Osteocyte (in vitro differentiated cells): ENCODE measurements at places on chromosomes 3 and 15.
A peak's percentile ranks its signal among the peaks of the same experiment; 100 is the strongest.

- H3K27me3 ChIP-seq: no peaks in the 10 kb centered on the region
- no peak for DNase-seq
- peaks cover 23% of the 10 kb centered on the region for H3K4me1 ChIP-seq
- no peaks in the 10 kb centered on the region for H3K36me3 ChIP-seq
- peak overlapping the region; percentile 45 for H3K27ac ChIP-seq
- no peak overlapping the region for H3K4me3 ChIP-seq
These were observed 237.5 kb downstream of the UBE2E2 start for GRCh38 chr3:23440416-23441294.

- no peak for DNase-seq
- H3K27ac ChIP-seq: no peak overlapping the region
- peaks cover 5% of the 10 kb centered on the region for H3K4me1 ChIP-seq
These were observed 117.5 kb upstream of the PTPRG start for GRCh38 chr3:61443886-61444285.

GRCh38 chr15:101530224-101530958, 40.9 kb upstream of the PCSK6 start:
- peaks cover 6% of the 10 kb centered on the region for H3K27me3 ChIP-seq
- peak; percentile 78 for DNase-seq
- no peak overlapping the region for H3K4me3 ChIP-seq
- H3K27ac ChIP-seq: no peak overlapping the region

- H3K27ac ChIP-seq: no peak overlapping the region
- H3K4me1 ChIP-seq: no peaks in the 10 kb centered on the region
- no peaks in the 10 kb centered on the region for H3K27me3 ChIP-seq
These were observed 33.1 kb downstream of the GABRB3 start for GRCh38 chr15:26739791-26740190.

DNA sequence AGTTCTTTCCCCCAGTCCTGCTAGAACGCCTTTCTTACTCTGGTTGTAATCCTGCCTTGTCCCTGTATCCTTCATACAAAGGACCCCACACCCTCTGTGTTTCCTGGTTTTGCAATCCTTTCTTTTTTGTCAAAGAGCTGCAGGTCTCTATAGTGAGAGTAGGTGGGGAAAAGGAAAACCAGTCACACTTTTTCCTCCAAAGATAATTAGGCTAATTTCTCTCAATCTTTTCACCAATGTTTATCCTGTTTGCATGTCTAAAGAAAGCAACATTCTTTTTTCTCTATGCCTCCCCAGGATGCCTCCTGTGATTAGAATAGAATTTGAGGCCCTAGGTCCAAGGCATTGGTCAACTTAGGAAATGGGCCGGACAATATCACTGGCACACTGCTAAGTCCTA, 25.4 kb downstream of the SEMA6D start:
- H3K4me3 ChIP-seq: no peak overlapping the region
- DNase-seq: no peak
- H3K27ac ChIP-seq: no peak overlapping the region
- peaks cover 2% of the 10 kb centered on the region for H3K27me3 ChIP-seq
- peaks cover 1% of the 10 kb centered on the region for H3K4me1 ChIP-seq

DNA sequence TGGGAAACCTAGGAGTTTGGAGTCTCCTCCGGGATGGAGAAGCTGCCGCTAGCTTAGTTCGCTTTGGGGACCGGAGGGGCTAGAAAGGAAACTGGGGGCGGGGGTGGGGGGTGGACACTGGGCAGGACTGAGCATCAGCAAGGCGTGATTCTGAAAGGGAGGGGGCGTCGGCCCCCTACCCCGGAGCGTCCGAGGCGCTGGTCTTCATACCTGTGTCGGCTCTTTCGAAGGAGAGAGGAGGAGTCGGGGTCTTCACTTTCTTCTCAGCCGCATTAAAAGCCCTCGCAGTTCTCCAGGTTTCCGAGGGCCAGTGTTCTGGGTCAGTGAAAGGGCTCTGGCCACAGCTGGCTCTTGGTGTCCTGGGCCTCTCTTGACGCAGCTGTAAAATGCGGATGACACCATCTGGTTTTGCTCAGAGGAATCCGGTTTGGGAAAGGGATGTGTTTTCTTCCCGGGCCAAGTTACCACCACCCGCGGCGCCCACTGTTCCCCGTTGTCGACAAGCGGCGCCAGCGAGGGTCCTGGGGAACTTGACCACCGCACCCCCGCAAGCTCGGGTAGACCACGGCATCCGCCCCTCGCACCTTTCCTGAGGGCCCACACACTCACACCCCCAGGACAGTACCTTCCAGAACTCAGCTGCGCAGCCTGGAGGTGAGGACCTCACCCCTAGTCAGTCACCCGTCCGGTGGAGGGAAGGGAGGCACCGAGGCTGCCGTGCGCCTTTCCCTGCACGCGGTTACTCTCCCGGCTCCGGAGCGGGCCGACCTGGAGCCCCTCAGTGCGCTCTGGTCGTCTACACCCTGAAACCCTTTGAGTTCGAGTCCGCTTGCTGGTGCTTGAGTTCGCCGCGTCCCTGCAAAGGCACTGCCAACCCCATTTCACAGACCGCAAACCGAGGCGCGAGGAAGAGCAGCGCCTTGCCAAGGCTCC, 660 bp downstream of the CCK start:
- DNase-seq: peak; percentile 84
- no peak overlapping the region for H3K4me3 ChIP-seq
- H3K4me1 ChIP-seq: peaks cover 2% of the 10 kb centered on the region

DNA sequence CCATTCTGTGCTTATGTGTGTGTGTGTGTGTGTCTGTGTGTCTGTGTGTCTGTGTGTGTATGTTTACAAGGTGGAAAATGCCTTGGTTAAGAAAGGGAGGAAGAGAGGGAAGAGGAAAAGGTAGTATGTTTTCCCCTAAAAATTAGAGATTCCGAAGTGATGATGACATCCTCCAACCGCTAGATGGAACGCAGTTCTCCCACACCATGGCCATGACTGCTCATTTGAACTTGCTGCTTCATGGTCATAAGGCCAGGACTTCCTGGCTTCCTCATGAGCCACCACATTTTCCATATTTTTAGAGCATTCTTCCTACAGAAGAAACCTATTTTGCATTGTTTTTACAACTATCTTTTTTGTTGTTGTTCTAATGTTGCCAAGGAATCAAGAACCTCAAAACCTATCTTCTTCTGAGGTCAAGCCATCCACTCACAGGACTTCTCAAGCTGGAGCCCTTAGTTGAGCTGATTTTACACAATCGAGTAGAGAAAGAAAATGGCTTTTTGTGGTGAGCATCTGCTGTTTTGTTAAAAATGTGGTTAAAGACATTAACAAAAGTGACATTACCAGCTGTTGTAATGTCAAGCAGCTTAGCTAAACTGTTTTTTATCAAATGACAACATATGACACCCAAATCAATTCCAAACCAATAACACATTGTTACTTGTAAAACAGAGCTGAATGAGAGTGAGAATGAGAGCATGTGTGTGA, 1091.0 kb downstream of the FHIT start:
- peaks cover 7% of the 10 kb centered on the region for H3K4me1 ChIP-seq
- no peak for DNase-seq
- H3K27ac ChIP-seq: no peak overlapping the region

- no peak overlapping the region for H3K4me3 ChIP-seq
- DNase-seq: no peak
- H3K27me3 ChIP-seq: no peaks in the 10 kb centered on the region
- H3K27ac ChIP-seq: no peak overlapping the region
- H3K4me1 ChIP-seq: no peaks in the 10 kb centered on the region
- no peaks in the 10 kb centered on the region for H3K36me3 ChIP-seq
These were observed 531.9 kb downstream of the AGBL1 start for GRCh38 chr15:86611417-86612040.

GRCh38 chr3:78048698-78049097, 1008.8 kb downstream of the ROBO2 start:
- H3K4me1 ChIP-seq: peaks cover 6% of the 10 kb centered on the region
- H3K27ac ChIP-seq: no peak overlapping the region
- no peaks in the 10 kb centered on the region for H3K36me3 ChIP-seq
- H3K27me3 ChIP-seq: no peaks in the 10 kb centered on the region
- DNase-seq: no peak

- peaks cover 24% of the 10 kb centered on the region for H3K27me3 ChIP-seq
- no peaks in the 10 kb centered on the region for H3K36me3 ChIP-seq
These were observed 53.3 kb upstream of the KCNMB2 start for GRCh38 chr3:178482981-178483380.

- no peak overlapping the region for H3K27ac ChIP-seq
These were observed 31.5 kb upstream of the KY start for GRCh38 chr3:134682196-134682880.

DNA sequence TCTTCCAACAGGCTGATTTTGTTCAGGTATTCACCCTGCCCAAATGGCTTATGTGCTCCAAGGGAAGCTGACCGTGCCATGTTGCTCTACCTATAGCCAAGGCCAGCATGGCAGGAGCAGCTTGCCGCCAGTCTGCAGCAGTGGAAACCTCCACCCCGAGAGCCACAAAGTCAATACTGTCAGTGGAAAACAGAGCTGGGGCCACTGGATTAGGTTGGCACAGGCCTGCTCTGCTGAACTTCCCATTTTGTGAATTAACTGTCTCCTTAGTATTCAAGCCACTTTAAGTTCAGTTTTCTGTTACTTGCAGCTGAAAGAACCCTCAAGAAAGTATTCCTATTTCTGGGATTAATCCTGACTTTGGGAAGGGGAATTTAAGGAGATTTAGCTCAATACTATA, 63.8 kb upstream of the XCR1 start:
- H3K36me3 ChIP-seq: no peaks in the 10 kb centered on the region
- no peak overlapping the region for H3K27ac ChIP-seq
- no peak for DNase-seq
- peaks cover 20% of the 10 kb centered on the region for H3K27me3 ChIP-seq
- no peak overlapping the region for H3K4me3 ChIP-seq

DNA sequence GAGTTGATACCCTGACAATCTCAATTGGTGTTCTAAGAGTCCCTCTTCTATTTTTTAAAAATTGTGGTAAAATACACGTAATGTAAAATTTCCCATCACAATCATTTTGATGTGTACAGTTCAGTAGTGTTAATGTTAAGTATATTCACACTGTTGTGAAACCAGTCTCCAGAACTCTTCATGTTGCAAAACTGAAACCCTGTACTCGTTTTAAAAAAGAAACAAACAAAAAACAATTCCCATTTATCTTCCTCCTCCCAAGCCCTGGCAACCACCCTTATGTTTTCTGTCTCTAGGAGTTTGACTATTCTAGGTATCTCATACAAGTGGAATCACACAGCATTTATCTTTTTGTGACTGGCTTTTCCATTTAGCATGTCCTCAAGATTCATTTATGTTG, 28.7 kb upstream of the ALPK3 start:
- DNase-seq: no peak
- no peak overlapping the region for H3K27ac ChIP-seq
- H3K4me1 ChIP-seq: peaks cover 21% of the 10 kb centered on the region
- peaks cover 47% of the 10 kb centered on the region for H3K36me3 ChIP-seq

GRCh38 chr15:79451361-79451999, 19.3 kb downstream of the MINAR1 start:
- no peak overlapping the region for H3K4me3 ChIP-seq
- DNase-seq: no peak
- H3K36me3 ChIP-seq: no peaks in the 10 kb centered on the region
- H3K4me1 ChIP-seq: no peaks in the 10 kb centered on the region
- H3K27me3 ChIP-seq: peaks cover 5% of the 10 kb centered on the region

DNA sequence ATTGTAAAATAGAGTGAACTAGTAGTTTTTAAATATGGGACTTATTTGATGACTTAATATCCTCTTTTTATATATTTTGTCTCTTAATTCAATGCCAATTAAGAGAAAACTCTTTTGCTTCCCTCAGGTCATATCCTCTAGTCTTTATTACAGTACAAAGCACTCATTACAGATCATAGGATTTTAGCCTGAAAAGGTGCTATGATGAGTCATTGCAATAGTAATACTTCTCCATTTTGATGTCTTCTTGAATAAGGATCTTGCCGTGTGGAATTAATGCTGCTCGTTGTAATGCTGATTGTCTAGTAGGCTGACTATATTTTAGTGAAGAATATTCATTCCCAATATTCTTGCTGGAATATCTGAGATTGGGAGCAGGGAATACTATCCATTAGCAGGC, 612.2 kb upstream of the GOLIM4 start:
- no peak overlapping the region for H3K27ac ChIP-seq
- no peaks in the 10 kb centered on the region for H3K27me3 ChIP-seq
- H3K4me1 ChIP-seq: no peaks in the 10 kb centered on the region
- no peaks in the 10 kb centered on the region for H3K36me3 ChIP-seq

- peaks cover 59% of the 10 kb centered on the region for H3K27me3 ChIP-seq
- H3K4me3 ChIP-seq: peak within 1 kb of the TSS; percentile 37
- no peak for DNase-seq
- H3K36me3 ChIP-seq: no peaks in the 10 kb centered on the region
- H3K4me1 ChIP-seq: peaks cover 9% of the 10 kb centered on the region
These were observed 266.1 kb downstream of the CGGBP1 start for GRCh38 chr3:87792534-87793336.

DNA sequence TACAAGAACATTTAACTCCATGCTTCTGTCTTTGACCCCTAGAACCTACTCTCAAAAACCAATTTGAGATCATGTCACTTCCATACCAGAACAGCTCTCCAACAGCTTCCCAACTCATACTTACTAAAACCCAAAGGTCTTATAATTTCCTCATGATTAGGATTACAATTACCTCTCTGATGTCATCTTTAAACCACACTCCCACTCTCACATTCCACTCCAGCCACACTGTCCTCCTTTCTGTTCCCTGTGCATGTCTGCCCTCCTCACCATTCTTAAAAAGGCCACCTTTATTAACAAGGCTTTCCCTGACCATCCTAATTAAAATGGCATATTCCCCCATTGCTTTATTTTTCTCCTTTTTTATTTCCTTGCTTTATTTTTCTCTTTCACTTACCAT, 18.9 kb downstream of the PHC3 start:
- H3K27ac ChIP-seq: no peak overlapping the region
- peaks cover 18% of the 10 kb centered on the region for H3K4me1 ChIP-seq
- H3K36me3 ChIP-seq: peaks cover 41% of the 10 kb centered on the region
- no peaks in the 10 kb centered on the region for H3K27me3 ChIP-seq

DNA sequence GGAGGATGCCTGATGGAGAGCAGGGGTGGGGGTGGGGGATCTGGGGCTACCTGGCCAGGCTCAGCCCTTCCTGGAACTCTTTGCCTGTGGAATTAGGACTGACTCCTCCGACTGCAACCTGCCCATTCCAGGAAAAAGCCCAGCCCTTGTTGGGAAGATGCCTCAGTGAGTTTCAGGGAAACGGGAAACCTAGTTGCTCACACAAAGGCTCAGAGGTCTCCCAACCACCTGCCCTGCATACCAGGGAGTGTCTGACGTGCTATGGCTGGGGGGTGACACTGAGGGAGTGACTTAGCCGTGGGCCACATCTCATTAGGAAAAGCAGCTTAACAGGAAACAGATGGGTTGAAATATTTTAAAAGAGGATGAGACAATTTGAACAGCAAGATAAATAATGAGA, 27.9 kb downstream of the CYP8B1 start:
- DNase-seq: peak; percentile 69
- H3K4me3 ChIP-seq: no peak overlapping the region
- no peaks in the 10 kb centered on the region for H3K36me3 ChIP-seq
- H3K27me3 ChIP-seq: peaks cover 18% of the 10 kb centered on the region

GRCh38 chr3:19757773-19758172, 176.2 kb downstream of the EFHB start:
- no peaks in the 10 kb centered on the region for H3K4me1 ChIP-seq
- H3K4me3 ChIP-seq: no peak overlapping the region
- peaks cover 2% of the 10 kb centered on the region for H3K27me3 ChIP-seq
- DNase-seq: no peak
